ENCODE measurements at places on chromosomes 4 and X.

GRCh38 chr4:79227860-79228259, 98.0 kb downstream of the NAA11 start:
- DNase-seq, result no peak

DNA sequence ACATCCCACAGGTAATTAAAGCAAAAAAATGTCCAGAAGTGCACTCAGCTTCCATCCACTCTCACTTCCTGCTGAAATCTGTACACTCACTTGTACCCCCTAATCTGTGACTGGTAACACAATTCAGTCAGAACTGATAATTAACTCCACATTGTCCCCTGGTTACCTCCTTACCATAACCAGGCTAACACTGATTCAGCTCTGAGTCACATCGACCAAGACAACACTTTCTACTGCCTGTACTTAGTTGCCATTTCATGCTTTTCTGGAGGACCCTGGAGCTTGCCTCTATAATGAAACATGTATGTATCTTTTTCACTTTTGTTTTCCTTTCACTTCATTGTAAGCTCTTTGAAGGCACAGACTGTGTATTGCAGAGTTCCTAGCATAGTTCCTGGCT, 130.9 kb upstream of the GABRG1 start:
- no peak for DNase-seq

GRCh38 chr4:182885022-182885737, 32.0 kb downstream of the DCTD start:
- no peak for DNase-seq

DNA sequence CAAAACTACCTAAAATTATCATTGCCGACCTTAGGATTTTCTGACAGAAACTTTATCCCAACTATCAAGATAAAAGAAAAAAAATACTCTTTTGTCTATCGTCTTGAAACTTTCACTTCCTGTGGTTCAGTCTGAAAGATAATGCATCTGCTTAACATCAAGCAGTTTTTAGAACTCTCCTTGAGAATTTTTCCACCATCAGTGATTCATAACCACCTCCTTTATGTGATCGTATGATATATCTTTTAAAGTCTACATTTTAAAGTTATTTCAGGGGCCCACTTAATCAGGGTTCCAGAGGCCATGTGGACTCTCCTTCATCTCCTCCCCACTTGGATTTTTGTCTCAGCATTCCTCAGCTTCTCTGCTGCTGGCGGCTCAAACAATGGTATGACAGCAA, 272.8 kb upstream of the TENM3 start:
- no peak for DNase-seq

- DNase-seq, result no peak
Measured at GRCh38 chrX:68440940-68441339, 7.6 kb upstream of the OPHN1 start.

DNA sequence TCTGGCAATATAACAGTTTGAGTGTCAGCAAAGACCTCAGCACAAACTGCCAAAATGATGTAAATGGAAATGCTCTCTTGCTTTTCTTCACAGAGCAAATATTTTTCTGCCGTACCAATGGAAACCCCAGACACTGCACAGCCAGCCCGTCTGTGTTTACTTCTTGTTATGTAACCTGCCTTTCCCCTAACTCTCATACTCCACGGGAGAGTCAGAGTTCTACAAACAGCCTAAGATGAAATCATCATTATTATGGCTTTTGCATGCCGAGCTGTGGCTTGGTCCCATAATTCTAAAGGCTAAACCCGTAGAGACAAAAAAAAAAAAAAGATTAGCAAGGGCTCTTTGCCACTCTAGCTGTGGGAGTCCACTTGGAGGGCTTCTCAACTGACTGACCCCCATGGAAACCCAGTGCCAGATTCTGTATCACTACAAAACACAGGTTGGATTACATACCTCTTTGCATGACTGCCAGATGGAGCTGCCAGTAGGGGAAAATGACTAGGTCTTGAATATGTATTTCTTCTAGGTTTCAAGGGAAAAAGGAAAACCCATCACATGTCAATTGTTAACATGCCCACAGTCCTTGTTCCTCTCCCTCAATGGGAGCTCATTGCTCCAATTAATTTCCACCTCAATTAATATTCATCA, 197.2 kb upstream of the CNKSR2 start:
- DNase-seq, result no peak

DNA sequence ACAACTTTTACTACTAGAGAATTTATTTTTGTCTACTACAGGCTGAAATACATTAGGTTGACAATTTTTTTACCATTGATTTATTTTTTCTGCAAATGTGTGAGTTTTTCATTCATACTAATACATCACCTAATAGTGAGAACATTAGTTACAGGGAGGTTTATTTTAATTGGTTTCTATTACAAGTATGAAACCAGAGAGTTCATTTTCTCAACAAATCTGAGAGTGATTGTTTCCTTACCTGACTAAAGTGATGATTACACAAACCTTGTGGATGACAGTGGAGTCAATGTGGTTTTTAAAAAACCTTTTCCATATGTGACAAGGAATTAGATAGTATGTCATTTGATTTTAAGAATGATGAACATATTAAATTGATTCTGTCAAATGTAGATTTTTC, 227.4 kb downstream of the PALLD start:
- no peak for DNase-seq

- no peak for DNase-seq
Measured at GRCh38 chr4:152304220-152304619, 231.7 kb downstream of the FBXW7 start.

DNA sequence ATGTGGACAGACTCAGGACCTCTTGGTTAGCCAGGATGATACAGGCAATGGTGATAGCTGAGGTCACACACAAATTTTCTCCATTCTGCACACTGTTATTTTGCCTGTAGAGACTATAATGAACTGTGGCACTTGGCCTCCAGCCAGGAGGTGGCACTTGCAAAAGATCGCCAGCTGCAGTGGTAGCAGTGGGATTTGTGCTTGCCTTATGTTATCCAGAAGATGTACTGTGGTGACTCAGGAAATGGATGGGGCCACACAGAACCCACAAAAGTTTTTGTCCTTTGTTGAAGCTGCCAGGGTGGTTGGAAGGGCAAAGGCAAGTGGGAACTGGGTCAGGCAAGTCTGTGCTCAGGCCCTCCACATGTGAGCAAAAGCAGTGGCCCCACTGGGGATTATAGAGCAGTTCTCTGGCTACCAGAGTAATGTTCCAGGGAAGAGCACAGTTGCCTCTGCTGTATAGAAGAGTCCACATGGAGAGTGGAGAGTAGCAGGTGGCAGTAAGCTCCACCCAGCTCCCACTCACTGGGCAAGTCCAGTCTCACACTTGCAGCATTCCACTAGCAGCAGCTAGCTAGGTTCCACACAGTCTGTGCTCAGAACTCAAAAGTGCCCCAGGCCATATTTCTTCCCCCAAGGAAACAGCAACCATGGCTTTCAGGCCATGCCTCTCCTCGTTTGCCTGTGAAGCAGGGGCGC, 5.9 kb upstream of the C4orf17 start:
- DNase-seq, result no peak

DNA sequence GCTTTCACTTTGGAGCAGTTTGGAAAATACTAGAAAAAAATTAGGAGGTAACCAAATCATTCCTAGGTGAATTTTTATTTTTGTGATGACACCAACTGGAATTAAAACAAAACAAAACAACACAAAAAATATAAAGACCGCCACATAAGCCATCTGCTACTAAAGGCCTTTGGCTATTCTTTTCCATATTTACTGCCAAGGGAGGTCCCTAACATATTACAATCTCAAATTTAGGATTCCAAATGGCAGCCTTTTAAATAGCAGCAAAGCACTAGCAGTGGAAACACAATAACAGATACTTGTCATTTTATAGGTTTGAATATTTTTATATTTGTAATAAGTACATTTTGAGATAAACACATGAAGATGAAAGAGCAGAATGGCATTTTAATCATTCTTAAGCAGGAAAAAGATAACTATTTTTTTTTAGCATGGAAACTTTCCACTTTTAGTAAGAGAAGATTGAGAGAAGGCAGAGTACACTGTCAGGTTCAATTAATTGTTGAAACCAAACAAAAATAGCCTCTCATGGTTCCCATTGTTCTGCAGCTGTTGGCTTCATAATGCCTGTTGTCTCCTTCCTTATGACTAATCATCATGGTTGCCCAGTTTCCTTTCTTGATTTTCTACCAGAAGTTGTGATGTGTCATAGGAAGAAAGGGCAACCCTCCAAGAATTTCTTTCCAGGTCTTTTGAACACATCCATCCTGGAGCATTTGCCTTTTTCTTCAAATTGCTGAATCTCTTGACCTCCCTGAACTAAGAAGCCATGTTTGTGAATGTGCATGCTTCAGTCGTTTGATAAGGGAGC, 219.0 kb upstream of the EMCN start:
- no peak for DNase-seq

- peak; percentile 62 for DNase-seq
Measured at GRCh38 chrX:103918571-103919269, 43.7 kb upstream of the TMSB15B start.

DNA sequence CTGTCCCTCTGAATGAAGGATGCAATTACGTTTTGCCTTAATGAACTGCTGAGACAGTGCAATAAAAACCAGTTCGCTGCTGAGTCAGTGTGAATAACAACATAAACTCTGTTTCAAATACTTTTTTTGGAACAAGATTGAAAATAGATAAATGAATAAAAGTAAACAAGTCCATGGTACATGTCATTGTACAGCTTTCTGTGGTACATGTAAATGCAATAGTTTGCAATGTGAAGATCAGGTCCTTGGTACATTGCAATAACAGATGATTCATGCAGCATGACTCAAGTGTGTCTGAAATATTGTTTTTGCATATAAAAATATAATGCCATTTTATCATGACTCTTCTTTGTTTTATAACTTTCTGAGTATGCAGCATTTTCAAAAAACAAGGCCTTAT, 193.4 kb upstream of the PACRGL start:
- no peak for DNase-seq

GRCh38 chrX:2137882-2138281, 362.9 kb downstream of the DHRSX start:
- DNase-seq, result no peak

GRCh38 chr4:25818371-25818871, 44.4 kb downstream of the SEL1L3 start:
- DNase-seq, result no peak

GRCh38 chr4:72484981-72485380, 84.0 kb downstream of the ADAMTS3 start:
- DNase-seq, result no peak

DNA sequence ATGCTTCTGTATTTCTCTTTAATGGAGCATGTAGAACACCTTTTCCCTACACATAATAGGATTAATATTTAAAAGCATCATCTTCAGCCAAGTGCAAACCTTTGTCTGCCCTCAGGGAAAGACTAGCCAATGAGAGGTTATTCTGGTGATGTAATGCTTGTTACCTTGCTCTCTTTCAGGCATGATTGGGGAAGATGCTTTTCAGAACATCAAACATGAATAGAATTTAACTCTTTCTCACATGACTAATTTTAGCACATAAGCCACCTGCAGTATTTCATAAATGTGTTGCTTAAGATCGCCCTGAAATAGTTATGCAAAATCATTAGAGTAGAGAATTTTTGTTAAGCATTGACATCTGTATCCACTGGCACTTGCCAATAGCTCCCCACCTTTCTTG, 10.7 kb upstream of the EPGN start:
- DNase-seq, result no peak

GRCh38 chr4:52957220-52957686, 95.1 kb downstream of the RASL11B start:
- DNase-seq, result no peak
